ENCODE measurements at places on chromosomes 5 and 9. TPM values are rescaled to one million over a fixed set of nuclear protein-coding genes. Genes with fewer than 3 reads are reported as not detected.

- no peak for DNase-seq
These were observed 186.5 kb downstream of the LURAP1L start for GRCh38 chr9:12961276-12961809.

Gene FAT2
- total RNA-seq = 0.40 TPM

DNA sequence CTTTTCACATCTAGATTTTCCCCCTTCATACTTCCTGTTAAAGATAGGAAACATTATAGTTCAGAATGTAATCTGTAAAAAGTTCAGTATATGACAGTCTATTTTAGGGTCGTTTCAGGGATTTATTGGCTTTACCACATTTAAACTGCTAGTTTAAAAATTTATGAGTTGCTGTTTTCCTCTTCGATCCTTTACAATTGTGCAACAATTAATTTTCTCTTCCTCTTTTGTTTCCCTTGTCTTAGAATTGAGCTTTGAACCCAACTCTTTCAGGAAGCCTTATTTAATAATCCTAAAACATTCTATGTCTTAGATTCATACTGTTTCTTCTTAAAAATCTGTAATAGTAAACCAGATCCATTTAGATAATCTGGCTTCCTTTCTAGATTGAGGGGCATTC lies 16.4 kb downstream of the ZSWIM6 start:
- DNase-seq = no peak

GRCh38 chr9:13807118-13807517 lies 506.8 kb downstream of the NFIB start:
- DNase-seq = no peak

DNA sequence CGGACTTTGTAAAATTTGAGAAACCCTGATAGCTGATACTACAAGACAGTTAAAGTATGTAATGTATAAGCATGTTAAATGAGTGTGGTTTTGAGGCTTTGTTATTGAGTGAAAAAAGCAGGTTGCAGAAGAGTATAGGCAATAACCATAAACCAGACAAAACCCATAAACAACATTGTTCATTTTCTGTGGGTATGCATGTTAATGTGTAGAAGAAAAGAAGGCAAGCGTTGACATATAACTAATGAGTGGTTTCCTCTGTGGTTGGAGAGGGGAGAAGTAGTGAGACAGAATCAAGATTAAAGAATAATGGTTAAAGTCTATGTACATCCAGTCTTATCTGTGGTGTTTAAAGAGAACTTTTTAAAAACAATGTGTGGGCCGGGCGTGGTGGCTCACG lies 26.2 kb downstream of the RAD23B start:
- DNase-seq = no peak

- DNase-seq = no peak
These were observed 396.6 kb downstream of the DMAC1 start for GRCh38 chr9:7403028-7403389.

GRCh38 chr9:130940693-130941576 lies 1.9 kb upstream of the FIBCD1 start:
- DNase-seq = peak; percentile 77

- no peak for DNase-seq
These were observed 36.7 kb downstream of the CCDC192 start for GRCh38 chr5:127739807-127740384.

DNA sequence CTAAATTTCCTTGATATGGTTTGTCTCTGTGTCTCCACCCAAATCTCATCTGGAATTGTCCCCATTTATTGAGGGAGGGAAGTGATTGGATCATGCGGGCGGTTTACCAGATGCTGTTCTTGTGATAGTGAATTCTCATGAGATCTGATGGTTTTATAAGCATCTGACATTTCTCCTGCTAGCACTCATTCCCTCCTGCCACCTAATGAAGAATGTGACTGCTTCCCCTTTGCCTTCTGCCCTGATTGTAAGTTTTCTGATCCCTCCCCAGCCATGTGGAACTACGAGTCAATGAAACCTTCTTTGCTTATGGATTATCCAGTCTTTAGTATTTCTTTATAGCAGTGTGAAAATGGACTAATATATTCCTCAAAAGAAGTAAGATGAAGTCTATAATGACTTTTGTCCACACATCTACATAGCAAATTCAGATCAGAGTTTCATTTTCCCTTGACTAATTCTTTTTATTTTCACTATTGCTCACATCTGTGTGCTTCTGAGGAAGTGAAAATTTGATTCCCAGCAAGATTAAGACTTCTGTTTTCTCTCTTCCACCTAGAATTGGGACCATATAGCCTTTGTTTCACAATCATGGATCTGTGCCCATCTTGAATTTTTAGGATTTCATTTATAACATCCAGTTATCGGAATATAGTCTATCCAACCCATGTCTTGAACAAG lies 393.5 kb downstream of the DMAC1 start:
- no peak for DNase-seq

DNA sequence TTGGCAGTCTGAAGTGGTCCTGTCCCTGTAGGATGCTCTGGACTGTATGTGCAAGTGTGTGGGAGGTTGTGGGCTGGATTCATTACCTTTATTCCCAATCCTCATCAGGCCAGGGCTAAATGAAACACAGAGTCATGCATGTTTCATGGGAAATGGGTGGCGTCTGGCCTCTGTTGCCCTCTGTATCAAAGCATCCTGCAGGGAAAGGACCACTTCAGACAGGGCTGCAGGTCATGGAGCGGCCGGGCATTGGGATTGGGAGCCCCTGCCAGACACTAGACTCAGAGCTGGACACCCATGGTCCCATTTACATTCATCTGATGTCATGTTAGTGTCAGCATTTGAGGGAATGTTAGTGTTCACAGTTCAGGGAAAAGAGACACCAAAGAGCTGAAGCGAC lies 53.8 kb downstream of the UBE2QL1 start:
- no peak for DNase-seq

Gene GFI1B
- not detected for total RNA-seq

Gene ANXA2R
- 5.7 TPM for total RNA-seq

- DNase-seq = peak; percentile 93
These were observed 2.8 kb upstream of the MYORG start for GRCh38 chr9:34379334-34380033.

DNA sequence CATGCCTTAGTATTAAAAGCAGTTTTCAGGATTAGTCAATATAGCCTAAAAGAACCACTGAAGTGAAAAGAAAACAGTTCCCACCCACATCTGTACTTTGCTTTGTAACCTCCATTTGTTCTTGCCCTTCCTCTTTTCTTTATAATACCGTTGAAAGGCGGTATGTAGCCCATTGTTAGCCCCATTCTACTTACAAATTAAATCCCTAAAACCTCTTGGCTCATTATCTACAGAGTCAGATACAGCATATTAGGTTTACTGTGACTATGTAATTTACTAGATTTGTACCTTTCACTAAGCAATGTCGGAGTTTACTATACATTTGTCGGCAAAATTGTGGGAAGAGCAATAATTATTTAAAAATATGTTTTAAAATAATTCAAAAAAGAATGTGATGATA lies 17.3 kb downstream of the ALDH1A1 start:
- DNase-seq = no peak

- no peak for DNase-seq
These were observed 1997.6 kb upstream of the WWC1 start for GRCh38 chr5:166293892-166294291.

- DNase-seq = no peak
These were observed 29.3 kb downstream of the TNFAIP8 start for GRCh38 chr5:119385136-119385535.

GRCh38 chr9:85258823-85259370 lies 482.9 kb downstream of the AGTPBP1 start:
- DNase-seq = peak; percentile 81

Gene OXCT1
- total RNA-seq = 29.2 TPM

Data from sciatic nerve (tissue), 2 donors.